AG08396 (cell line): ENCODE measurements at places on chromosomes 3 and 15.

GRCh38 chr15:83106994-83107840 is at the start of gene TM6SF1:
Gene TM6SF1, plus strand, starts transcription at chr15:83107645. Its CDS starts 36 bp downstream, at chr15:83107681.
- DNase-seq, result peak; percentile 44

DNA sequence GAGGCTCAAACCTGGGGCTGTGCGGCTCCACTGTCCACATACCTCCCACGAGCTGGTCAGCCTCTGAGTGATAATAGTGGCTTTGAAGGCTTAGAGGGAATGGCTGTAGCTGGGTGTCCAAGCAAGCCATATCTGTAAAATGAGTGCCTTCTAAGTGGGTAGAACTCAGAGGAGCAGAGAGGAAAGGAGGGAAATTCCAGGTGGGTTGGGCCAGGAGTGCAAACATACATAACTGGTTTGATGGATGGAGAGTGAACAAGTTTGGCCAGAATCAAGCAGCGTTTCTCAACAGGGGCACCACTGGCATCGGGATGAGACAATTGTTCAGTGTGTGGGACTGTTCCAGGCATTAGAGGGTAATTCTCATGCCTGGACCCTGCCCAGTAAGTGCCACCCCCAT is 91.1 kb downstream of the ASB7 start:
- no peak for DNase-seq

DNA sequence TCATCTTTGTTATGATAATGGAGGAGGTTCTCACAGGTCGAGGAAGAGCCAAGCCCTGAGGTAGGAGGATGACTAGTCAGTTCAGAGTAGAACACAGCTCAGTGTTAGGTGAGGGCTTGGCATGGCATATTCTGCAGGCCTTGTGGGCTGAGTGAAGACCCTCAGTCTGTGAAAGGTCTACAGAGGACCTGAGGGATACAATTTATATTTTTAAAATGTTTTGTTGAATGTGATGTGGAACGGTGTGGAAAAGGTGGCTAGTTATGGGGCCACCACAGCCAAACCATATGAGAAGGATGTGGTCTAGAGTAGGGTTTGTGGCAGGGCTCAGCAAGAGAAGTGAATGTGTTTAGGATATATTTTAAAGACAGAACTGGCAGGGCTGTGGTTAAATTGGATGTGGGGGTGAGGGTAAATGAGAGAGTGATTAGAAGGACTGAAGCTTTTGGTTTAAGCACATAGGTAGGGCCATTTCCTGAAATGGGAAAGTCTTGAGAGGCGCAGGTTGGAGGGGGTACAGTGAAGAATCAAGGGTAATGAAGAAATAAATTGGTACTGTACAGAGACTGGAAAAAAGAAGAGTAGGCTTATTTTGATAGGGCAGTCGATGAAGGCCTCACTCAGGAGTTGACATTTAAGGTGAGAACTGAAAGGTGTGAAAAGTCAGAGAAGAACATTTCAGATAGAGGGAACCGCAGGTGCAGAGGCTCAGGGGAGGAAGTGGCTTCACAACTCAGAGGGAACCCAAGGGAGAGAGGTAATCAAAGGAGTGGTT is 60.5 kb downstream of the SPTSSB start:
- DNase-seq, result no peak

- no peak for DNase-seq
These were observed 94.1 kb downstream of the SEC22A start for GRCh38 chr3:123295901-123296250.

- DNase-seq, result no peak
These were observed 12.1 kb upstream of the UBE2Q2 start for GRCh38 chr15:75830910-75831805.

- no peak for DNase-seq
These were observed 44.0 kb downstream of the OTOL1 start for GRCh38 chr3:161540594-161540993.

DNA sequence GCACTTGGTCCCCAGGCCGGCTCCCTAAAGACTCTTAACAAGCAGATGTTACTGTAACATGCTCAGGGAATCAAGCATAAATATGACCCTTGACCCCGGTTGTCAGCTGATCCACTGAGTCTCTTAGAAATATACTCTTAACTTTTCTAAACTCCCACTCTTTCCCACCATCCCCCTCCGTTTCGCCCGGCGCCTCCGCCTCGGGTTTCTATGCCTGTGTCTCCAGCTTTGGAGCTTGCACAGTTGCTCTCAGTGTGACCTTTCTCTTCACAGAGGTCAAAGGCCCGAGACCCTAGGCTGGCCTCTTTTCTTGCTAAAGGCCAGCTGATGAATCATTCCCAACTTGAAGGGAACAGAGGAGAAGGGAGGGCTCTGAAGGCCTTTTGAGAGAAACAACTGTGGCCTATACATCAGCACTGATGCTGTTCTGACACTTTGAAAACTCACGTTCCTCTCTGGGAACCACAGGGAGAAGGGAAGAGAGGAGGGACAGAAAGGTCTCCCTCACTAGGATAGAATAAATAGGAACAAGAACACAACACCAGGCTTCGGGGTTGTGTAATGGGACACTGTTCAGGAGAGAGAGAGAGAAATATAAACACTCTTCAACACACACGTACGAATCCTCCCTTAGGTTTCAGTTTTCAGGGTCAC is 484.5 kb upstream of the NR2F2 start:
- DNase-seq, result peak; percentile 8

DNA sequence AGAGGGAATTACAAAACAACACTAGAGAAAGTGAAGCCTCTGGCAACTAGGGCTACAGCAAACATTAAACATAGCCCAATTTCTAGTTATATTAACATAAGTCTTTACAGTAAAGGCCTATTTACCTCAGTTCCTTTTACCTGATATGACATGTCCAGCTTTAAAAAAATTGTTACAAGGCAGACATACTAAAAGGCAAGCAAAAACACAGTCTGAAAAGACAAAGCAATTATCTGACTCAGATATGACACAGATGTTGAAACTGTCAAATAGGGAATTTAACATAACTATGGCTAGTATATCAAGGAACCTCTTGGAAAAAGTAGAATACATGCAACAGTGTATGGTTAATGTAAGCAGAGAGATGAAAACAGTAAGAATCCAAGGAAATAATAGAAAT is 238.6 kb downstream of the RAP2B start:
- DNase-seq, result no peak

GRCh38 chr3:161800985-161801559 is 304.5 kb downstream of the OTOL1 start:
- DNase-seq, result no peak

DNA sequence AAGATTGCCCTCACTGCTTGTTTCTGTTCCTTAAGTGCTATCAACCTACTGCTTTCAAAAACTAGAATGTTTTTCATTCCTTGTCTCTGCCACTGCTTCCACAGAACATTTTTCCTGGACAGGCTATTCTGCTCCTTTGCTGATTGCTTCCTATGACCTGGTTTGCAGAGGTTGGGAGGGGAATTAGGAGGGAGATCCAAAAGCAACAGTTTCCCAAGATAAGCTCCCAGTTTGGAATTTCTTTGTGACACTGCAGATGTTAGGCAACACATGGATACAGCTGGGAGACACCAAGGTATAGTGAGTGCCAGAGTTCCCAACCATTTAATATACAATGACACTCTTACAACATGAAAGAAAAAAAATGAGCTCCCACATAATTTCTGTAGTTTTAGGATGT is 1036.5 kb downstream of the ROBO2 start:
- DNase-seq, result no peak

DNA sequence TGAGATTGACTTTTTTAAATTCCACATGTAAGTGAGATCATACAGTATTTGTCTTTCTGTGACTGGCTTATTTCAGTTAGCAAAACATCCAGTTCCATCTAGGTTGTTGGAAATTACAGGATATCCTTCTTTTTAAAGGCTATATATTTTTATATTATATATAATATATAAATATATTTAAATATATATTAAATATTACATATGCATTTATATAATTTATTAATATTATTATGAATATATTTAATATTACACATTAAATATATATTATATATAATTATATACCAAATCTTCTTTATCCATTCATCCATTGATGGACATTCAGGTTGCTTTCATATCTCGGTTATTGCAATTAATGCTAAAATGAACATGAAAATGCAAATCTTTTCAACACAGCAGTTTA is 49.9 kb downstream of the FAM227B start:
- no peak for DNase-seq

DNA sequence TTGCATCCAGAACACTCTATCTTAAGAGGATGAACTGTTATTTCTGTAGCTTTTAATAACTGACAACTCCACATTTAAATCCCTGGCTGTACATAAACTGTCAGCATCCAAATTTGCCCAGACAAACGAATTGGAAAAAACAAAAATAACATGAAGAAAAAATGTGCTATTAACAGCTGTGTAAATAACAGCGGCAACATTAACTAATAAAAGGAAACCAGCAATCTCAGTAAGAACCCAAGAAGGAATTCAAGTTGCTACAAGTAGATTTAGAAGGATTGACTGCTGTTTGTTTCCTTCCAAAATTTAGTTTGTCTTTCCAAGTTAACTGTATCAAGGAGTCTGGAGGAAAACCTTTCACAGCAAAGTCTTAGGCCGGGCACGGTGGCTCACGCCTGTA is 550.6 kb upstream of the MDFIC2 start:
- no peak for DNase-seq

DNA sequence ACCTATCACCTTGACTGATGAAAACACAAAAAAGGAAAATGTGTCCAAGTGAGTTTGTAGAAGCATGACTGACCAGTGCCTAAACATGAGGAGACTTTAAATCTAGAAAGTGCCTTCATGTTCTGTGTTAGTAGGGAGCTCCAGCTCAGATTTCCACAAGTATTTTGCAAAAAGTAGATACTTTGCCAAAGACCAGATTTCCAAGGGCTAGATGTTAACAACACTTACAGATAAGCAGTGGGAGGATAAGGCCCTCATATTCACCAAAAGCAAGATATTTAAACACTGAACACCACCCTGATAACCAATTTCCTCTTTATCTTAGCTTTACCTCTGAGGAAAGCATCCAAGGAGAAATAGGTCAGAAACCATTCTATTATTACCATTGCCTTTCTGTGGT is 91.0 kb downstream of the MYO5A start:
- DNase-seq, result no peak

- DNase-seq, result no peak
These were observed 33.7 kb upstream of the RBMS3 start for GRCh38 chr3:29247088-29247745.

- DNase-seq, result no peak
These were observed 87.4 kb downstream of the THSD4 start for GRCh38 chr15:71202712-71203111.

- no peak for DNase-seq
These were observed 15.0 kb downstream of the SFMBT1 start for GRCh38 chr3:53030619-53031449.
